Mucosa of descending colon (tissue), 3 donors: ENCODE measurements at places on chromosomes 6 and 20. TPM values are rescaled to one million over a fixed set of nuclear protein-coding genes. Genes with fewer than 3 reads are reported as not detected.

Gene TAF8
- total RNA-seq = 25.0 TPM

Gene EMILIN3
- 0.23 TPM for total RNA-seq

Gene ZSCAN9
- total RNA-seq = 14.9 TPM

Gene STX11
- 0.84 TPM for total RNA-seq

Gene ELOVL4
- 0.46 TPM for total RNA-seq

Gene TMEM74B
- 2.6 TPM for total RNA-seq

Gene GSTA2
- total RNA-seq = 0.29 TPM

Gene RBCK1
- 97.5 TPM for total RNA-seq

Gene KIAA0408
- 25.0 TPM for total RNA-seq

GRCh38 chr20:20454367-20454766 is 86.5 kb downstream of the INSM1 start:
- DNase-seq = no peak

DNA sequence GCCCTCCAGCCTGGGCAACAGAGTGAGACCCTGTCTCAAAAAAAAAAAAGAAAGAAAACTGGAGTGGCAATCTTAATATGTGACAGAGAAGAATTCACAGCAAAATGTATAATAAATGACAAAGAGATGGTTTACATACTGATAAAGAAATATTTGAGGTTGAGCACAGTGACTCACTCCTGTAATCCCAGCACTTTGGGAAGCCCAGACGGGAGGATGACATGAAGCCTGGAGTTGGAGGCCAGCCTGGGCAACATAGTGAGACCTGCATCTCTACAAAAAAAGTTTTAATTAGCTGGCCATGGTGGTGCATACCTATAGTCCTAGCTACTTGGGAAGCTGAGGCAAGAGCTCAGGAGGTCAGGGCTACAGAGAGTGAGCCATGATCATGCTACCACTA is 12.4 kb upstream of the DEFB118 start:
- DNase-seq = no peak

DNA sequence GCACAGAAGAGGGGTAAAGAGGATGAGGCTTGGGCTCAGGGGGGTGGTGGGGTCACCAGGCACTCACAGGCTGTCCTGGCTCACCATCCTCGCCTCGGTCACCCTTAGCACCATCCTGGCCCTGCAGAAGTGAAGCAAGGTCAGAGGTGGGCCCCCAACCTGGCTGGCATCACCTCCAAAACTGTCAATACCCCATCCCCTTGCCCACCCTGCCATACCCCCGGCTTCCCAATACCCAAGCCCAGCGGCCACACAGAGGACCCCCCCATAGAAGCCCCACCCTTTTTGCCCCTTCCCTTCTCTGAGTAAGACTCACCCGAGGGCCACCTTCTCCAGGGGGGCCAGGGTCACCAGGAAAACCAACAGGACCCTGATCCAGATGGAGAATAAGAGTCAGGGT is 23.6 kb downstream of the COL11A2 start:
- DNase-seq = no peak

- no peak for DNase-seq
Observed at GRCh38 chr6:108020472-108021116, 53.9 kb downstream of the OSTM1 start.

DNA sequence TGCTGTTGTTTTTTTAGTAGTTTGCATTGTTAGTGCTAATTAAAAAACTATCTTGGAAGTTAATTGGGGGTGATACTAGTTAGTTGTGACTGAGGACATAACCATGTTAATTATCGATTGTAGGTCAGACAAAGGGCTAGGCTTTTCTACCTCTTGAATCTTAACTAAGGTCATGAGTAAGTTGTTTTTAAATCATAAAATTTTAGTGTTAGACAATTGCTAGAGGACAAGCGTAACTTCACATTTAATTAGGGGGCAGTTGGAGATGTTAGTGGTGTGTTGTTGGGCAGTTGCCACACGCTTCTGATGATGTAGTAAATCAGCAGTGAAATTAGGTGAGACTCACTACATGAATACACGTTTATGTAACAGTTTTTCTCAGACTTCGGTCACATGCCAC is 619.1 kb upstream of the FLRT3 start:
- DNase-seq = no peak

DNA sequence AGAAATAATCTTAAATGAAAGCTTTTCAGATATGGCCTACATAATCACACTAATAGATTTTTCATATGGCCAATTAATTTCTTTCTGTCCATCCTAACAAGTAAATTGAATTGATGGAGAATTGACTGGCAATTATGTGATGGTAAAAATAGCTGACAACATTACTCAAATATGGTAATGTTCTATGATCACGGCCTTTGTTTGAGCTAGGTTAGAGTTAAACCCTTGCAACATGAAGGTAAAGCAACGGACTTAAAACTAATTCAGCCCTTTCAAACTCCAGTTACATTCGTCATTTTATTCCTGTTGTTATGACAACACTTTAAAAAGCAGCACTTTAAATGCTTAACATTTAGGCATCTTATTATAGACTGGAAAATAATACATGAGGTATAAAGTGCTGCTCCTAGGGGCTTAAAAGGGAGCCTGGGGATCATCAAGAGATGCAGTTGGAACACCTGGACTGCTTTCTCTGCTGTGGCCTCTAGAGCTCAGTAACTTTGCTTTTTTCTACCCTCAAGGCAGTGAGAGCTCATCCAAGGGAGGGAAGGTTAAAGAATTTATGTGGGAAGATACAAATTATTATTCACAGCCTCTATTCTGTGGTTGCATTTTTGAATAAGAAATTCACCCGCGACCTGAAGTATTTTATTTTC is 46.9 kb downstream of the RIPOR2 start:
- no peak for DNase-seq

DNA sequence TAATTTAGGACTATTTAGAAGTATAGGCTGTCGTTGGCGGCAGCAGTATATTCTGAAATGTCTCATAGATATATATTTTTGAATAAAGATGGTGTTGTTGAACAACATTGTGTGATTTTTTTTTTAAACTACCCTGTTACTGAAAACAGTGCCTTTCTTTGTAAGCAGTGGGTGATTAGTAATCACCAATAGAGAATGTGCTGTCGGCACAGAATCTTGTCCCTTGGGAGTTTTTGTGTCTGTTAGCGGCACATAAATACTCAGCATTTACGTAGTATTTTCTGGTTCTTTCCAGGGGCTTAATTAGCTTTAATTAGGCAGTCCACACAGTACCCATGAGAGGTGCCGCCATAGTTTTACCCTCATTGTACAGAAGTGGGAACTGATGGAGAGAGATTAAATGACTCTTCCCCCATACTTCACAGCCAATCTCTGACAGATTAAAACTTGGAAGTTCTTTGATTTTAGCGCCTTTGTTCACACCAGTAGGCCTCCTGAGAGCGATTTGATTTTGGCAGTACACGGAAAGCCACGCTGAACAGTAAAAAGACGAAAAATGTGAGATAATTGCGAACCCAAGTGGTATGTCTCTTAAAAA is 58.8 kb downstream of the RPRD1B start:
- no peak for DNase-seq

DNA sequence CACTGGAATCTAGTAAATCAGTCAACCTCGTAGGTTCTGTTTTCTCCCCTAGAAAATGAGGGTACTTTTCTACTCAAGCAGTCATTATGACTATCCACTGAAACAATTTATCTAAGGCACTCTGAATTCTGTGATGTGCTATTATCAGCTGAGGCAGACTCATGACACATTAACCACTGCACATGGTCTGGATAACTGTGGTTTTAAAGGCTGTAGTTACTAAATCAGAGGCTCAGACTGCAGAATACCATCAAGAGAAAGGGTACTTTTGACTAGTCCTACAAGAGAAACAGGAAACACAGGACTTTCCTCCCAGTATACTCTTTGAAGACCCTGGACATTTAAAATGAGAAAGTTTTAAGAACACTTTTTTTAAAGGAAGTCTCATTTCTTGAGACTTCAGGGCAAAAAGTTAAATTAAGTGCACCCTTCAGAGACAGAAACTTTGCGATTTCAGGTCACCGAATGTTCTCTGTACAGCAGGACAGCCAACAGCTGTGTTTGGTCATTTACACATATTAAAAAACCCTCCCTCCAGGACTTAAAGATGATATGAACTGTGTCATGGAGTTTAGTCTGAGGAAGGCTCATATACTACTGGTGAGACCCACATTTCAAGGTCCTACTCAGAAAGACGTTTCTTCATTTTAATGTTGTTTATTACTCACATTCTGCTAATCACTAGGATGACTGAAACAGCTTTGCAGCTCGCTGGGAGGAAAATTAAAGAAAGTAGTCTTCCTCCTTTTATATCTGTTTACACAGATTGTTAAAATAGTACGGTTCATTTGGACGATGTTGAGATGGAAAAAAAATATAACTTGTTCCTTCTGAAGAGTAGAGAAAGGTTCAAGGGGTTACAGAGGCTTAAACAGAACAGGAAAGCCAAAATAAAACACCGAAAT is 19.9 kb downstream of the ATXN1 start:
- no peak for DNase-seq

GRCh38 chr6:82144852-82145340 is 102.6 kb downstream of the IBTK start:
- no peak for DNase-seq

- DNase-seq = no peak
Observed at GRCh38 chr6:50120300-50120699, 70.6 kb upstream of the DEFB112 start.

GRCh38 chr20:362271-363254 is 15.7 kb downstream of the NRSN2 start:
- peak; percentile 82 for DNase-seq

DNA sequence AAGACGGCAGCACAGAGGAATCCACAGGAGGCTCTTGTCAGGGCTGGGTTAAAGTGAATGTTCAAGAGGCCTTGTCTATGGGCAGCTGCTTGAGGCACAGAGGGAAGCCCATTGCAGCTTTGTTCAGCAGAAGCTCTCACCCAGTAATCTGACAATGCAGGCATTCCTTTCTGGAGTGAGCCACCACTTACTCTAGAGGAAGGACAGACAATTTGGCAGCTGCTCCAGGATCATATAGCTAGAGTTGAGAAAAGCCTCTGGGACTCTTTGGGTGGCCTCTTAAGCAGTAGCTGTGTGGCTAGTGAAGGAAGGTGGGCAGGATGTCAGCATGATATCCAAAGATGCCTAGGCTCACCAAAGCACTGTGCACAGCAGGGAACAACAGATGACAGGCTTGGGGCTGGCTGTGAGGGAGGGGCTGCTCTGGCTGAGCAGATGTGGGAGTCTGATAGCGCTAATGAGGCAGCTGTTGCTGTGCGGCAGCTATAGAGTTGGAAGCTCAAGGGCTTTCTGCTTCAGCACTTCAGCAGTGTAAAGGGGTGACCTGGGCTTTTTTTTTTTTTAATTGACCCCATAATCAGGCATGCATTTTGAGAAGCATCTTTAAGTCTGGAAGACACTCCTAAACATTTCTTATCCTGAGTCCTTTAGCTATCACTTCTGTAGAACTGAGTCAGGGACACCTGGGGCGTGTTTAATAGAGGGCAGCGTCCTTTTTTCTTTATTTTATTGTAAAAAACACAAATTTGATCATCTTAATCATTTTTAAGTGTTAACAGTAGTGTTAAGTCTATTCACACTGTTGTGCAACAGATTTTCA is 27.2 kb downstream of the CMTR1 start:
- no peak for DNase-seq

DNA sequence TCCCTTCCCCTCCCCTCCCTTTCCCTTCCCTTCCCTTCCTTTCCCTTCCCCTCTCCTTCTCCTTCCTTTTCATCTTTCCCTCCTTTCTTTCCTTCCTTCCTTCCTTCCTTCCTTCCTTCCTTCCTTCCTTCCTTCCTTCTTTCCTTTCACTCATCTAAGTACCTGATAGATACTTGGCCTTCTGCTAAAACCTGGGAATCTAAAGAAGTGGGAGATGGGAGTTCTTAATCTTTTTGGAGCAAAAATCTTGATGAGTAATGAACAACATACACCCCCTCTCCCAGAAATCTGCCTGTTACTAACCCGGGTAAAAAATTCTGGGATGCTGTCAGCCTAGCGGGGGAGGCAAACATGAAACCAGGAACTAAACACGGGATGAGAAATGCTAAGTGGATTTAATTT is 100.7 kb downstream of the VEGFA start:
- no peak for DNase-seq

DNA sequence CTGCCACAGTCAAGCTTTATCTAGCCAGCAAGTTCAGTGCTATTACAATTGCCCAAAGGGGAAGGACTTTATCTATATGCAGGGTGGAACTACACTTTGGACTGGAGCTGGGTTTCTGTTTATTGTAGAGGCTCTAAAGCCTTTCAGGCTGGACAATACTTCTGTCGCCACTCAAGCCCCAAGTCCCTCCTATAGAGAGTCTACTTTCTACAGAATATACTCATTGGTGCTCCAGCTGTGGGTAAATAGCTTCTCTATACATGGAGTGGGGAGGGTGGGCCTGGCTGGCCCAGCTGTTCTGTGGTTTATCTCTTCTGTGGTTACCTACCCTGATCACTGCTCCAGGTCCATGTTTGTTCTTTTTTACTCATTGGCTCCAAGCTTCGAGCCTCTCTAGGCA is 151.8 kb upstream of the MYLIP start:
- DNase-seq = no peak

DNA sequence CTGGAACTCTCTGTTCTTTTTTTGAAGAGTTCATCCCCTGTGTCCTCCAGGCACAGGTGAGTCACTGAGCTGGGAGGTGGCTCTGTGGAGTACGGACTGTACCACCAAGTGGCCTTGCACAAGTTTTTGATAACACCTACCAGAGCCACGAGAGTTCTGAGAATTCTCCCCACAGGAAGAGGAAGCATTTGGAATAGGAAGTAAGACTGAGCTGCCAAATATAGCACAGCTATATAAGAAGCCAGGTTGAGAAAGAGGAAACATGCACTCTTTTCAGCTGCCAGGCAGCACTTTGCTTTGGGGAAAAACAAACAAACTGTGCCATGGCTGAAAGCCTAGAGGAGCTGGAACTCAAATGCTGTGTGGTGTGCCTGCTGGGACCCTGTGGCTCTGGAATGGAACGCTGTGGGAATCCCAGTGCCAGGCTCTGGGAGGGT is 70.8 kb upstream of the RIPOR2 start:
- peak; percentile 28 for DNase-seq

DNA sequence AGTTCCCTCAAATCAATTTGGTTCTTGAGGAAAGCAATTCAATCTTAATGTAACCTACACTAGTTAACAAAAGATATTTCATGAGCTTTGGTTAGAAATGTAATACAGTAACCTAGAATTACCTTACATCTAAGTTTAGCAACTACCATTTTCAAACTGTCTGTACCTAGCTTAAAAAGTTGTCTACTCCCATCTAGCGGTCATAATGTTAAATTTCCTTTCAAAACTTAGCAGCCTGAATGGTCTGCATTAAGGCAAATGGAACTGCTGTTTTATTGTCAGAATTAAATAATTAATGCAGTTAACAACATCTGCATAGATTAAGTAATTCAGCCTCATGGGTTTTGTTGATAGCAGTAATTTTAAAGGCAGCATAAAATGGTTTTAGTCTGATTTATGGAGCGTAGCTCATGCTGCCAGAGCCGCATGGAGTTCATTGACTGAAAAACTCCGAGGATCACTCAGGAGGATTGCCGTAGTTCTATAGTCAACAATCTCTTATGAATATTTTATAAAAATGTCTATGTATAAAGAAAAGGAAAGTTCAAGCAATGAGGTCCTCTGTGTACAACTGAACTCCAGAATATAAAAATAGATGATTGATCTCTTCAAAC is 485.4 kb upstream of the MANEA start:
- DNase-seq = no peak

- DNase-seq = no peak
Observed at GRCh38 chr6:149252622-149253021, 64.9 kb upstream of the TAB2 start.
